ENCODE measurements at places on chromosomes 5 and 9.

DNA sequence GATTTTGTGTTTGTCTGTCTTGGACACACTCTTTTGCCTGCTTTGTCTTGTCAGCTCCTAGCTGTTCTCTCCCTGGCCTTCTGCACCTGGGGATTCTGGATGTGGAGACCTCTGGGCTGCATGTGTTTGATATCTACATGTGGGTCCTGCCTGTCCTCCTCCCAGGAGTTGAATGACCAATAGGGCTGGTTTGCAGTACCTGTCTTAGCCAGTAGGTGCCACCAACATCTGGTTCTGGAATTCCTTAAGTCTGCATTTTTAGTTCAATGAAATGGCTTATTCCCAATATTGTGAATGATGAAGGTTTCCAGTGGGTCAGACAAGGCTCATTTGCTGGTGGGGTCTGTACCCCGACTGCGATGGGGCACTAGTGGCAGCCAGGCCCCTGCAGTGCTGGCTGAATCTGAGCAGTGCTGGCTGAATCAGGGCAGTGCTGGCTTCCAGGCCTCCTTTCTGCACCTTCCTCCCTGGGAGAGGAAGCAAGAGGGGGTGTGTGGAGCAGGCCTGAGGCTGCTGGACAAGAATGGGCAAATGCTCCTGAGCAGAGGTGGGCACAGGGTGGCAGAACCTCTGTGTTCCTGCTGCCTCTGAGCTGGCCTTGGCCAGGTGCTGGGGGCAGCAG is 73.3 kb downstream of the RXRA start:
- no peak for DNase-seq

DNA sequence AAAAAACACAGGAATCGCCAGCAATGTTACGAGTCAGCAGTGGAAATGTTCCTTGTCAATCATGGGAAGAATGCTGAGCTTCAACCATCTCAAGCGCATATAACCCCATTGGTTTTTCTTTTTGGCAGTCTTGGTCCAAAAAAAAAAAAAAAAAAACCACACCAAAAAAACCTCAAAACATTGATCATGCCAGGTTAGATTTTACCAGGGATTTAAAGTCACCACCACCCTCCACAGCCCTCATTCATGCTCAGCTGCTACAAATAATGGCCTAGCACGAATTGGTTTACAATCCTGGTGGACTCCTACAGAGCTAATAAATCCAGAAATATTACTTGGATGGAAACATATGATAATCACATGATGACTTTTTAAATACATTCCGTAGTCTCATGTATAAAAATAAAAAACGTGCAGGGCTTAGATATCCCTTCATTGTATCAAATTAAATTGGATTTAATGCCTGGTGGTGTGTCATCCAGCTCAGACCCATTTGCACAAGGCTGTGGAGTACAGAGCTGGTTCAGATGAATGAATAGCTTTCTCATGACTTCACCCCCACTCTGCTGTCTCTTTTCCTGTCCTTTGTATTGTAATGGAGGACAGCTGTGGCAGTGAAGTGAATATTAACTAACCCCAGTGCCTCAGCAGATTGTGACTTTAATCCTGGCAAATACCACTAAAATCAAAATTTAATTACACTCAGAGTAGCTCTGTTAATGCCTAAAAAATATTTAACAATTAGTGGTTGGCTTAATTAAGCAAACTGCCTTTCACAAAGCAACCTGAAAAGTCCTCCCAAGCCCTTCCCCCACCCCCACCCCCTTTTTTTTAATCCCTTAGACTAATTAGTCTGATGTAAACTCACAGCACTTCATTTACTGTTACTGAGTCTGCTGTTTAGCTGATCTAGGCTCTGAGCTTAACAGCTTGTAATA is 626.5 kb upstream of the ZNF608 start:
- DNase-seq: no peak

DNA sequence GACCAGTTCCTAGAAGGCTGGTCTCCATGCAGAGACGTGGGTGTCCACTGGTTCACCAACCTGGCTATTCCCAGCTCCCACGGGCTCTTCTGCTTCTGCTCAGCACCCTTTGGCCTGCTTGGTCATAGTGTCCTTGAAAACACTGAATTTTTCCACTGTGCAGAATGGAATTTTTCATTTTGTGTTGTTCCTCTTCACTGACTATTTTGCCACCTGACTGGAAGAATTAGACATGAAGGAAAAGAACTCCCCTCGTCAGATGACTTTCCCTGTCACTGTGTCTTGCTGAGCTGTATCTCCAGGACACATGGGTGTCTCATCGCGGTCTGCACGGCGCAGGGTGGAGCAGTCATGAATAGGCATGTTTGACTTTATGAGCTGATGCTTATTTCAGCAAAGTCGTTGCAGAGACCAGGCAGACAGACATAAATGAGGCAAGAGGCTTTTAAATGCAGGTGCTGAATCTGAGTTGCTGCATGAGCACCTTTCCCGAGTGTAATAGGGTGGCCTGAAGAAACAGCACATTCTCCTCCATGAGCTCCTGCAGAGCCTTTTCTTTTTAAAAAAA is 50.2 kb upstream of the SEMA4D start:
- DNase-seq: no peak

GRCh38 chr9:100794738-100795269 is 216.9 kb downstream of the CAVIN4 start:
- DNase-seq: no peak

GRCh38 chr9:124442826-124443225 is 7.4 kb upstream of the ADGRD2 start:
- no peak for DNase-seq

Measured in CD4-positive, alpha-beta T cell treated with Interleukin-2 at 100 ng/mL for 4 hours (primary cell).